ENCODE measurements at places on chromosomes 16 and 17. TPM values are rescaled to one million over a fixed set of nuclear protein-coding genes. Genes with fewer than 3 reads are reported as not detected.

XYLT2 gene
- total RNA-seq = 22.6 TPM

ZNF785 gene
- not detected for total RNA-seq

MFAP4 gene
- total RNA-seq = not detected

CA7 gene
- not detected for total RNA-seq

EFNB3 gene
- 1.4 TPM for total RNA-seq

WFIKKN1 gene
- 0.19 TPM for total RNA-seq

FA2H gene
- 34.0 TPM for total RNA-seq

TMEM88 gene
- total RNA-seq = 0.23 TPM
